Hematopoietic multipotent progenitor cell treated with erythropoietin and hydrocortisone succinate and interleukin-3 and kit ligand, for 17 days (in vitro differentiated cells): ENCODE measurements at places on chromosomes 4 and X.

DNA sequence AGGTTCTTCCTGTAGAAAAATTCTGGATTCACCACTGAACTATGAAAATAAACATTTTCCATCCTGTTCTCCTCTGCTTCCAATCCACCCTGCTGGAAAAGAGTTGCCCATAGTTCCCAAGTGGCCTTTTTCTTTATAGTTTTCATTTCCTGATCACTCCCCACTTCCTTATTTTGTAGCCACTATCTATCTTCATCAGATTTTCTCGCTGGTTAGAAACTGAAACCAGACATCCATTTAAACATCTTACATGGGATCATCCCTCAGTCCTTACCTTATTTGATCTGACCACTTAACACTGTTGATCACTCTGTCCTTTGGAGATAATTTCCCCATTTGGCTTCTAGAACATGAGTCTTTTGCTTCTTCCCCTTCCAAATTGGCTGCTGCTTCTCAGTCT lies 42.2 kb upstream of the SCOC start:
- no peak for DNase-seq

GRCh38 chr4:174919886-174920423 lies 1.8 kb downstream of the ADAM29 start:
- DNase-seq: no peak

- DNase-seq: no peak
These were observed 1.3 kb downstream of the MSX1 start for GRCh38 chr4:4860600-4861389.

- DNase-seq: no peak
These were observed 2.5 kb downstream of the SLC25A4 start for GRCh38 chr4:185145572-185145971.

- DNase-seq: no peak
These were observed 70.0 kb downstream of the DCHS2 start for GRCh38 chr4:154421618-154422017.

DNA sequence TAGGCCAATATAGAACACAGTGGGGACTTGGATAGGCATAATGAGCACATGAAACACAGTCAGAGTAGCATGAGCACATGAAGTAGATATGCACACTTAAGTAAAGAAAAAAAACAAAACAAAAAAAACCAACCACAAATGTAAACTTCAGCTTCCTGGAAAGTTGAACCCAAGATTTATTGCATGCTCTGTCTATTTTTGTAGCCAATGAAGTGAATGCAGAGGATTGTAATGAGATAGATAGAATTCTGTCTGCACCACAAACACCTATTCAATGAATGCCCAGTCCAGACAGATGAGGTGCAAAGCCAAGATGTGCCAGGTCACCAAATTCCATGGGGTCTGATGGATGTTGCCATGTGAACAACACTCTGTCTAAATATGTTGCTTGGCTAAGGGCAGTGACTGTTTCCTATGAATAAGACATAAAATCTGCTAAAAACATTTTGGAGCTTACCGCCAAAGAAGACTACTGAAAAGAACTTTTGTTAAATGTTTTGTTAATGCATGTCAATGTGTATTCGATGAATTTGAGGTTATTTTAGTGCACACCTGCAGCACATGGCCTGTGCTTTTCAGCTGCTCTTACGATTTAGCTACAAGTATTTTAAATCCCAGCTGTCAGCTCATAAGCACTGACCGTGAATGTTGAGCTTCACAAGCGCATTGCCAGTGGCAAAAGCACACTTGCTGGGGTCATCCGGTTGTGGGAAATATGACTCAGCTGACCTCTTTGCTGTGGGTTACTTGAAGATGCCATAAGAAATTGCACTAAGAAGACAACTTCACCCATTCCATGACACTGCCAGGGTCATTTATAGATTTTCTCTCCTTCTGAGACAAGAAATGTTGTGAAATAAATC lies 374.8 kb upstream of the GNPDA2 start:
- no peak for DNase-seq

DNA sequence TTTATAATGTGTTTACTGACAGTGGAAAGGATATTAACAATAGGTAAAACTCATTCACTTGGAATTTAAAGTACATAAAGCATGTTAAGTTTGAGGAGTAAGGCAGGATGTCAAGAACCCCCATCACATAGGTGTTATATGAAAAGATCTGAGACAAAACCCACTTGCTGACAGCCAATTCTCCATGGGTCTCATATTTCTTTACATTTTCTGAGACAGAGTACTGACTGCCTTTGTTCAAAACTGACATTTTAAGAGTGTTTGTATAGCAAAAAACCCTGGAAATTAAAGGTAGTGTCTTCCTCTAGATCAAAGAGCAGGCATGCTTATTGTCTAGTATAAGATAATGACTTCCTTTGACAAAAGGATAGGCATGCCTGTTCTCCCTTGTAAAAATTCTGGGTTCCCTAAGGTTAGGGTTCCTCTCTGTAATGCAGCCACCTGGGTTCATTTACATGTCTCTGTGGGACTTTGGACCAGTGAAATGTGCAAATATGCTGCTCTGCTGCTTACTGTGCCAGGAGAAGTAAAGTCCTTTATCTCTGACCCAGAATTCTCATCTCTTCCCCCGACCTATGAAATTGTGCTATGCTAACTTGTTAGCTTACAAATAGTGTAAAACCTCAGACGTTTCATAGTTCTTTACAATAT lies 123.6 kb downstream of the PCDH18 start:
- no peak for DNase-seq

DNA sequence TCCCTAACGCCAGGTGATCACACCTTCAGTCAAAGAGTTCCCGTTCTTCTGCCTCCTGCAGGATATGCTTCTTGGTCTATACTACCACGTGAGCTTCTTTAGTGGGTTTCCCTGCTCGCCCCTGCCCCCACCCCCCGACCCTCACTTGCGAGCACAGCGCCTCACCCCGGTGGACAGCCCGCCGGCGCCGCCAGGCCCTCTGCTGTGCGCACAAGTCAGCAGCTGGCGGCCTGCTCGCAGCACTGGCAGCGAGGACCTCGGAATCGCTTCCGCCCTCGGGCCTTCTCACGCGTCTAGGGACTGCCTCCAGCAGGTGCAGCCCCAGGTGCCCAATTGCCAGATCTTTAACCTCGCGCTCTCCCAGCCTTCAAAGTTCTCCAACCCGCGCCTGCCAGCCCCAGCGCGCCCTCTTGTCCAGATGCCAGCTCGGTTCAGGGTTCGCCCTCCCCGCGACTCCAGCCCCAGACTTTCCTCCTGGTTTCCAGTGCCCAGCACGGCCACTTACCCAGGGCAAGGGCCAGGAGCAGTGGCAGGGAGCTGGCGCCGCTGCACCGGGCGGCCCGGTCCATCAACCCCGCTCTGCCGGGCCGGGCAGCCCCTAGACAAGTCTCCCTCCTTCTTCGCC lies 454 bp downstream of the BTC start:
- no peak for DNase-seq

DNA sequence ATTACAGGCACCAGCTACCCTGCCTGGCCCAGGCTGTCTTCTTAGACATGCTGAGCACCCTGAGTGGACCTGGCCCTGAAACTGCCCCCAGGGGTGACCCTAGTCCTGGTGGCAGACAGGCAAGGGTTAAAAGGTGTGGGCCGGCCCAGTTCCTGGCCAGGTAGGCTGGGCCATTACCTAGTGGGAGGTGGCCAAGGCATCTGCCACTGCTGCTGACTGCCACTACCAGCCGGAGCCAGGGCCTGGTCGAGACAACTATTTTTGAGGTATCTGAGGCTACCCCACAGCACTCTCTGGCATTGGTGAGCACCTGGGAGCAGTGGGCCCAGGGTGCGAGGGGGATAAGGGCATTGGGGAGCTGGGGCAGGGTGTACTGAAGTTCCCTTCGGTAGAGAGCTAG lies at the start of gene CCDC120:
Gene CCDC120, plus strand, starts transcription at position 206 of the 400 bp plus-strand sequence. CDS start 3,043 bp downstream, outside the sequence.
- no peak for DNase-seq

DNA sequence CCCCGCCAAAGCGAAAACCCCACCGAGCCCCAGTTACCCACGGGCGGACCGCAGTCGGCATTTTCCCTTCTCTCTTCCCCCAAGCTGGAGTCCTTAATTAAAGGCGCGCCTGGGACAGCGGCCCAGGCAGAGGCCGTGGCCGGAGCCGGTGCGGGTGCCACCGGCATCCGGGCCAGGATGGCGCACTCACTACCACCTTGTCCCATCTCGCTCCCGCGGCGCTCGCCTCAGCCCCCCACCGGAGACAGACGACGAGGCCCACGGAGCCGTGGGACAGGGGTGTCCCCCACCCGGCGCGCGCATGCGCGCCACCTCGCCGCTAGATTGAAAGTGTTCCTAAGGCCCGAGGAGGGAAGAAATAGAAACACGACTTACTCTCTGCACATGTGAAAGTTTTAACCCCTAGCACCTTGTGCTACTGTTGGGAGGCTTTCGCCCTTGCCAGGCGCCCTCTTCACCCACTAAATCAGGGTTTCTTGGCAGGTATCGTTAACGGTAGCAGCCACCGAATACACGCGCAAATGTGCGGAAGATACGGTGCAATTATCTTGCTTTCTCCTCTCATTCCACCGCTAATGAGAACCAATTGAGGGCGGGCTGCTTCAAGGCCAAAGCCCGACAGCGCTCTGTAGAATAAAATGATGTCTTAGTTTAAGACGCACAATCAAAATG lies 64.3 kb upstream of the CCDC160 start:
- DNase-seq: no peak

DNA sequence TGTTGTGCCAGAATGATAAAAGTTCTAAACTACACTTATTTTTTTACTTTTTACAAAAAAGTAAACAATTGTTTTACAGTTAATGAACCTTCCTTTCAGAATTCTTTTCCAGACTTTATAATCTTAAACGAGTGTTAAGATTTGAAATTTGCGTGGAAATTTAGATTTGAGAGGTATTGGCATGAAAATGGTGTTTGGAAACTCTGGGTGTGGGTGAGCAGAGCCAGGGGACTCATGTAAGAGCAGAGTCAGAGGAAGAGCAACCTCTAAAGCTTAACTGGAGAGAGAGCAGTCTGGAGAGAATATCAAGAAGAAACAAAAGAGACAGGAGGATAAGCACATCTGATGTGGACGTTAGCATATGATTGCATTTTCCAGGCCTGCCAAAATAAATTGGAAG lies 48.2 kb downstream of the MMRN1 start:
- DNase-seq: no peak
